ENCODE measurements at places on chromosomes 12 and 14. TPM values are rescaled to one million over a fixed set of nuclear protein-coding genes. Genes with fewer than 3 reads are reported as not detected.
A peak's percentile ranks its signal among the peaks of the same experiment; 100 is the strongest.

DNA sequence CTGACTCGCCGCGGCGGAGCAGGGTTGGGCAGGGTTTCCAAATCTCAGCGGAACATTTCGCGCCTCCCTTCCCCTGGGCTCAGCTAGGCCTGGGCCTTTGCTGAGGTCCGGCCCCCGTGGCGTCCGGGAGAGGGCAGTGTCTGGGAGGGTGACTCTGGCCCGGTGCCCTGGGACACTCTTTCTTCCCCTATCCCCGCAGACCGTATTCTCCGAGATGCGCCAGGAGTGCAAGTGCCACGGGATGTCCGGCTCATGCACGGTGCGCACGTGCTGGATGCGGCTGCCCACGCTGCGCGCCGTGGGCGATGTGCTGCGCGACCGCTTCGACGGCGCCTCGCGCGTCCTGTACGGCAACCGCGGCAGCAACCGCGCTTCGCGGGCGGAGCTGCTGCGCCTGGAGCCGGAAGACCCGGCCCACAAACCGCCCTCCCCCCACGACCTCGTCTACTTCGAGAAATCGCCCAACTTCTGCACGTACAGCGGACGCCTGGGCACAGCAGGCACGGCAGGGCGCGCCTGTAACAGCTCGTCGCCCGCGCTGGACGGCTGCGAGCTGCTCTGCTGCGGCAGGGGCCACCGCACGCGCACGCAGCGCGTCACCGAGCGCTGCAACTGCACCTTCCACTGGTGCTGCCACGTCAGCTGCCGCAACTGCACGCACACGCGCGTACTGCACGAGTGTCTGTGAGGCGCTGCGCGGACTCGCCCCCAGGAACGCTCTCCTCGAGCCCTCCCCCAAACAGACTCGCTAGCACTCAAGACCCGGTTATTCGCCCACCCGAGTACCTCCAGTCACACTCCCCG lies 3.0 kb downstream of the WNT1 start:
- H3K36me3 ChIP-seq: no peaks in the 10 kb centered on the region
- peak overlapping the region; percentile 39 for H3K27ac ChIP-seq
- peak; percentile 47 for DNase-seq
- H3K4me1 ChIP-seq: peaks cover 50% of the 10 kb centered on the region

DNA sequence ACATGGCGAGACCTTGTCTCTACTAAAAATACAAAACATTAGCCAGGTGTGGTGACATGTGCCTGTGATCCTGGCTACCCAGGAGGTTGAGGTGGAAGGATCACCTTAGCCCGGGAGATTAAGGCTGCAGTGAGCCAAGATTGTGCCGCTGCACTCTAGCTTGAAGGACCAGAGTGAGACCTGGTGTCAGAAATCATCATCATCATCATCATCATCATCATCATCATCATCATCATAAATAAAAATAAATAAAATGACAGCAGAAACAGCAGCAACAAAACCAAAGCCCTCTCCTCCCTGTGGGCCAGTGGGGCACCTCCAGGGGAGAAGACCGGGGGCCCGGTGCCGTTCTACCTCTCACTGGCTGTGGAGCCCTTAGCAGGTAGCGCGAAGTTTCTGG lies 281.9 kb upstream of the CRY1 start:
- H3K27me3 ChIP-seq: no peaks in the 10 kb centered on the region
- H3K4me1 ChIP-seq: peaks cover 60% of the 10 kb centered on the region

GRCh38 chr14:22105006-22105623 lies 431.5 kb upstream of the OR4E1 start:
- peak overlapping the region; percentile 86 for H3K27ac ChIP-seq
- no peaks in the 10 kb centered on the region for H3K27me3 ChIP-seq
- H3K36me3 ChIP-seq: no peaks in the 10 kb centered on the region

- no peak overlapping the region for H3K27ac ChIP-seq
- H3K4me3 ChIP-seq: no peak overlapping the region
- H3K36me3 ChIP-seq: no peaks in the 10 kb centered on the region
- H3K27me3 ChIP-seq: no peaks in the 10 kb centered on the region
Observed at GRCh38 chr12:80576641-80577418, 130.6 kb upstream of the MYF6 start.

GRCh38 chr14:55254581-55254980 lies 16.6 kb upstream of the FBXO34 start:
- peaks cover 4% of the 10 kb centered on the region for H3K4me1 ChIP-seq
- no peak for DNase-seq
- peaks cover 16% of the 10 kb centered on the region for H3K27me3 ChIP-seq
- H3K27ac ChIP-seq: no peak overlapping the region
- no peaks in the 10 kb centered on the region for H3K36me3 ChIP-seq
- no peak overlapping the region for H3K4me3 ChIP-seq

- peak overlapping the region; percentile 62 for H3K27ac ChIP-seq
- DNase-seq: no peak
Observed at GRCh38 chr14:73744175-73744867, 30.1 kb upstream of the PNMA1 start.

DNA sequence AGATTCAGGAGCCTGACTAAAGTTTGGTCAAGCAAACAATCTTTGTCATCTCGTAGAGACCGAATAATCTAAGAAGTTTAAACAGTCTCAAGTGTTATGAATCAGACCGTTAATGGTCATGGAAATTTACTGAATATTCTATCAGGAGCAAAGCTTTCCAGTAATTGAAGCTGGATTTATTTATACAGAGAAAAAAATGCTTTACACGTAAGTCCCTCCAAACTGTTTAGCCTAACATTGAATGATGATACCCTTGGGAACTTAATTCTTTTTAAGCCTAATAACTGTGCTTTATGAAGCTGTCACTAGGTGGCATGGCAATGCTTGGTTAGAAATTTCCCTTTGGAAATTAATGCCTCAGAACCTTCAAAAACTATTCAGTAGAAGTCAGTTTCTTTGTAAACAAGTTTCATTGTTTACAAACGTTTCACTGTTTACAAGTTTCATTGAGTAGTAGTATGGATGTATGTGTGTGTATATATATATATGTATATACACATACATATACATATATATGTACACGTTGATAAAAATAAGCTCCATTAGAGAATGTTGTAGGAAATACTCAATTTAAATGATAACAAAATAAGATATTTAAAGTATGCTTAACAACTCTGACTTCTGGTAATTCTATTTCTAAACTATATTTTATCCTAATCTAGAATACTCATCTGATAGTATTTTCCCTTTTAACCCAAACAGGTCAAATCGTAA lies 32.1 kb downstream of the DEPDC4 start:
- no peak overlapping the region for H3K27ac ChIP-seq
- H3K4me3 ChIP-seq: no peak overlapping the region
- H3K4me1 ChIP-seq: no peaks in the 10 kb centered on the region
- DNase-seq: no peak
- no peaks in the 10 kb centered on the region for H3K36me3 ChIP-seq
- no peaks in the 10 kb centered on the region for H3K27me3 ChIP-seq

DNA sequence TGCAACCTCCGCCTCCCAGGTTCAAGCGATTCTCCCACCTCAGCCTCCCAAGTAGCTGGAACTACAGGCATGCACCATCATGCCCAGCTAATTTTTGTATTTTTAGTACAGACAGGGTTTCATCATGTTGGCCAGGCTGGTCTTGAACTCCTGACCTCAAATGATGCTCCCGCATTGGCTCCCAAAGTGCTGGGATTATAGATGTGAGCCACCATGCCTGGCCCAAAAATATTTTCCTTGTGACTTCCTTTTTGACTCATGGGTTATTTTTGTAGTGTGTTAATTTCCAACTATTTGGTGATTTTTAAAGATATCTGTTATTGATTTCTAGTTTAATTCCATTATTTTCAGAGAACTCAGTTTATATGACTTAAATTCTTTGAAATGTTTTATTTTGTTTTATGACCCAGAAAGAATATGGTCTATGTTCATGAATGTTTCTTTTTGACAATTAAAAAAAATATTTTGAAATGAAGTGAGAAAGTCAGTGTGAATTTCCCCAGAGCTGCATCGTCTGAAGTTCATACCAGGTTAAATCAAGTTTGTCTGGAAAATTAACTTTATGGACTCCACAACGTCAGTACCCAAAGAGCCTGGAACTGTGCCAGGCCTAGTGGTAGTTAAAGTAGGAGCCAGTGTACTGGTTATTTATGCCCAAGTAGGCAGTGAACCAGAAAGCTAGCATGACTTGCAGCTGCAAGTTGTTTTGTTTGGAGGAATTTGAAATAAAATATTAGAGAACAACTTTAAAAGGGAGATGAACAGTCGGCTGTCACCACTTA lies 2.8 kb upstream of the CDKL1 start:
- H3K4me3 ChIP-seq: no peak overlapping the region
- DNase-seq: no peak
- H3K36me3 ChIP-seq: no peaks in the 10 kb centered on the region
- no peak overlapping the region for H3K27ac ChIP-seq
- peaks cover 27% of the 10 kb centered on the region for H3K4me1 ChIP-seq

DNA sequence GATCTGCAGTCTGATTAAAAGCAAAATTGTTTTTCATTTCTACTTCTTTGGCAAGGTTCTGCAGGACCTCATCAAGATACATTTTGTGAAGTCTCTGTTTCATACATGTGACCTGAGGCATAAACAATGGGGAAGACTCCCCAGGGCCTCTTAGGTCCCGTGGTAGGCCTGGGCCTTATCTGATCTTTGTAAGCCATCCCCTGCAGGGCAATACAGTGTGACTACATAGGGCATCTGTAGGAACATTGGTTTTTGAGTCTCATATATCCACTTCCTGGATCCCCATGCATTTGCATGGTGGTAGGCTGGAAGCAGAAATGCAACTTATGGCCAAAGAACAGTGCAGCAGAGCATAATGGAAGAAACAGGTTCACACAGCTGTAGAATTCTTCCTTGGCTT lies 6.0 kb downstream of the FAR2 start:
- H3K27ac ChIP-seq: no peak overlapping the region
- H3K4me3 ChIP-seq: no peak overlapping the region
- H3K4me1 ChIP-seq: peaks cover 15% of the 10 kb centered on the region
- peaks cover 3% of the 10 kb centered on the region for H3K27me3 ChIP-seq
- H3K36me3 ChIP-seq: no peaks in the 10 kb centered on the region

- H3K27ac ChIP-seq: peak overlapping the region; percentile 89
- H3K4me3 ChIP-seq: peak overlapping the region; percentile 57
- H3K36me3 ChIP-seq: peaks cover 11% of the 10 kb centered on the region
Observed at GRCh38 chr12:113861708-113862312, 104.3 kb downstream of the RBM19 start.

GRCh38 chr12:91778938-91779400 lies 366.7 kb downstream of the BTG1 start:
- peak overlapping the region; percentile 77 for H3K27ac ChIP-seq
- H3K4me1 ChIP-seq: peaks cover 49% of the 10 kb centered on the region
- H3K4me3 ChIP-seq: peak overlapping the region; percentile 90
- DNase-seq: peak; percentile 58

DNA sequence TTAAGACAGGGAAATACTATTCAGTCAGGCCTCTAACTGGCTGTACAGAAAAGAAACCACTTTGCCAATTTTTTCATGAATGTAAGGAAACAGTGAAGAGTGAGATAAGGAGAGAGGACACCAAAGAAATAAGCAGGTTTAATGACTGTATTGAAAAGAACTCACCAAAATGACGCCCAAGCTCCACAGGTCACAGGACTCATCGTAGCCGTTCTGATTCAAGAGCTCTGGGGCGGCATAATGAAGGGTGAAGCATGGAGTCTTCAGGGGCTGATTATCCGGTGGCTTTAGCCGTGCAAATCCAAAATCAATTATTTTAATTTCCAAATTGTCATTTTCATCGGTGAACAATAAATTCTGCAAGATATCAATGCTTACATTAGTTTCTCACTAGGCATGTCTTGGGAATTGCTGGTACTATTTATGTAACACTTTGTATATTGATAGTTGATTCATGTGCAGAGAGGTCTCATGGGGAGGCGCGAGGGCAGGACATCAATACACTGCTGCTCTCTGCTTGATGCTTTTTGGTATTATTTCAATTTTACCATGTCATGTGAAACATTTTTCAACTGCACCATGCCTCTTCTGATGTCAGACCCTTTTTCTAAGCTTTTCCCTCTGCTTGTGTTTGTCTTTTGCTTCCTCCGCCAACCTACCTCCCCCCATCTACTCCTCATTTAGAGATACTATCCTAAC lies 74.2 kb upstream of the TTC7B start:
- H3K27ac ChIP-seq: no peak overlapping the region
- H3K27me3 ChIP-seq: no peaks in the 10 kb centered on the region
- no peaks in the 10 kb centered on the region for H3K36me3 ChIP-seq
- DNase-seq: no peak
- H3K4me3 ChIP-seq: no peak overlapping the region

Gene CYP27B1
- total RNA-seq: 14.7 TPM

Gene SYT1
- not detected for total RNA-seq

Gene PPP4R4
- total RNA-seq: 6.2 TPM

Gene SYNDIG1L
- total RNA-seq: not detected

Gene RNASE7
- total RNA-seq: not detected

Gene LHX5
- 0.19 TPM for total RNA-seq

Gene RAB5B
- 56.6 TPM for total RNA-seq

Gene OAS3
- total RNA-seq: 14.7 TPM

Gene GLIPR1L1
- total RNA-seq: not detected

Measured in activated T-cell treated with anti-CD3 and anti-CD28 coated beads, Interleukin-2, amount 50 U/mL, for 72 hours (primary cell).